HS-5 (cell line): ENCODE measurements at places on chromosomes 12 and 14.
A peak's percentile ranks its signal among the peaks of the same experiment; 100 is the strongest.

DNA sequence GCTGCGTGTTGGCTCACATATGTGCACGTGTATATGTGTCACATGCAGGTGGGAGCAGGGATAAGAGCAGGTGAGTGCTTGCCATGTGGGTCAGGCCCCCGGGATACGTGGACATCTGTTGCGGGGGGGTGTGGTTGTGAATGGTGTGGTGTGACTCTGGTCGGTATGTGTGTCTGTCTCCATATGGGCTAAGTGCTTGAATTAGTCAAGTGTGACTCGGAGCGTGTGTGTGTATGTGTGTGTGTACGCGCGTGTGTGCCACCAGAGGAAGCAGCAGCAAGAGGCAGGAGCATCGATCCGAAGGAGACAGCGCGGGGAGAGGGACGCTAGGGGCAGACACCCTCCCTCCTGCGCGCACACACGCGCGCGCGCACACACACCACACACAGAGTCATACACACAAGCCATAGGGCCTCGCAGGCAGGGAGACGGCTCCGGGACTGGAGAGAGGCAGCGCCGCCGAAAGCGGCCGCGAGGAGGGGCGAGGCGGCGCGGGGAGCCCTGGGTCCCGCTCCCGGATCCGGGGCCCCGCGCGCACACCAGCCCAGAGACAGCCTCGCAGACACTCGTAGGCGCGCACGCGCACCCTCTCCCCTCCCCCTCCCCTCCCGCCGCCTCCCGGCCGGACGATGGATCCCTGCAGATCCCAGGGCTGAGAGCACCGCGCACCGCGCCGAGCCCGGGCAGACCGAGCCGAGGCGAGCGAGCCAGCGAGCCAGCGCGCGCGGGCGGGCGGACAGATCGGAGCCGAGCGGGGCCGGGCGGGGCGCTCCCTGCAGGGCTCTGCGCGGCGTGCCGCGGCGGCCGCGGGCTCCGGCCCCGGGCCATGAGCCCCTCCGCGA, at the start of gene ASIC1:
Gene ASIC1, plus strand, starts transcription at position 597 of the 842 bp plus-strand sequence. CDS start 1,171 bp downstream, outside the sequence.
- no peak for DNase-seq

GRCh38 chr12:122527478-122527944, 462 bp downstream of the KNTC1 start:
- no peak for DNase-seq

DNA sequence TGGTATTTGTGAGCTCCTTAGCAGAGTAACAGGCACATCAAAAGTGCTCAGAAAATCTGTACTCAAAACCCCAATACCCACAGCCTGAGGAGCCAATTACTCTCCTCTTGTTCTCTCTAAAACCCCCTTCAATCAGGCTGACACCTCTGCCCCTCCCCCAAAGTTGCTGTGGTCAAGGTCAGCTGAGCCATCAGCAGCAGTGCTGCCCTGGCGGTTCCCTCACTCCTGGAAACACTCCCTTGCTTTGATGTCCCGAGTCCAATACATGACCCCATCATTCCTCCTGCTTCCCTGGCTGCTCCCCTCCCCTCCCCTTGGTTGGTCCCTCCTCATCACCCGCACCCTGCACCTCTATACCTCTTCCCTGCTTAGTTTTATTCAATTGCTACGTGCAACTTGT, 57.2 kb upstream of the C14orf132 start:
- no peak for DNase-seq

DNA sequence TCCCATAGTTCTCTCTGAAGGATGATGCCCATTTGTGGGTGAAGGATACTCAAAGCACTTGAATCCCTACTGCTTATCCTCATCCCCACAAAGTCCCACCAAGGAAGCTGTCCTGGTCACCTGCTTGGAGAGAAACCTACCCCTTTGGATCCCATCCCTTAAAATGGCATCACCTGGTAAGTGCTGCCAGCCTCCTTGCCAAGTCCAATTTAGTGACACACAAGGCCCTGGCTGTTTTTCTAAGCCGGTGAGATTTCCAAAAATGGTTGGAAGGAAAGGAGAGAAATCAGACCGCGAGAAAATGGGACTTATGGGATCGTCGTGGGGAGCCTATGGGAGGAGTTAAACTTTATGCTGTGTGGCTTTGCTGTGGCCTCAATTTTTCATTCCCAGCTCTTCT, 358.2 kb downstream of the FUT8 start:
- no peak for DNase-seq

DNA sequence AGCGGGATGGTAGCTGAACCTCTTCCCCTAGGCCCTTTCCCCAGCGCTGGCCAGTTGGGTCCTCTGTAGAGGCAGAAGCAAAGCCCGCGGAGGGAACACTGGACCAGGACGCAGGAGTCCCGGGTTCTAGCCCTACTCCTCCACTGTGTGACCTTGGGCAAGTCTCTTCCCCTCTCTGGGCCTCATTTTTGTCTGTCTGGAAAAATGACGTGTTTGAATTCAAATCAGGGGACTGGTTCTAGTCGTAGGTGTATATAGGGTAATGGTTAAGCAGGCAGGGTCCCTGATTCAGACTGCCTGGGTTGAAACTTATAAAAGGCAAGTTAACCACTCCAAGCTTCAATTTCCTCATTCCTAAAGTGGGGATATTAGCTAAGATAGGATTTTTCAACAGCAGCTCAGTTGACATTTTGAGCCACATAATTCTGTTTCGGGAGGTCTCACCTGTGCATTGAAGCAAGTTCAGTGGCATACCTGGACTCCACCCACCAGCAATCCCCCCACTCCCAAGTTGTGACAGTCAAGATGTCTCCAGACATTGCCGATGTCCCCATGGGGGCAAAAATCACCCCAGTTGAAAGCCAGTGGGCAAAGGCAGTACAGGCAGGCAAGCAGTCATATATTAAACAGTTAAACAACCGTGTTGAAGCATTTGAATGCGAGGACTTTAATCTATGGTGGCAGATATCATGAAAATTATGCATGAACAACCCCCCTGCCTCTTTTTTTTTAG, 899 bp downstream of the TPCN1 start:
- DNase-seq: no peak

DNA sequence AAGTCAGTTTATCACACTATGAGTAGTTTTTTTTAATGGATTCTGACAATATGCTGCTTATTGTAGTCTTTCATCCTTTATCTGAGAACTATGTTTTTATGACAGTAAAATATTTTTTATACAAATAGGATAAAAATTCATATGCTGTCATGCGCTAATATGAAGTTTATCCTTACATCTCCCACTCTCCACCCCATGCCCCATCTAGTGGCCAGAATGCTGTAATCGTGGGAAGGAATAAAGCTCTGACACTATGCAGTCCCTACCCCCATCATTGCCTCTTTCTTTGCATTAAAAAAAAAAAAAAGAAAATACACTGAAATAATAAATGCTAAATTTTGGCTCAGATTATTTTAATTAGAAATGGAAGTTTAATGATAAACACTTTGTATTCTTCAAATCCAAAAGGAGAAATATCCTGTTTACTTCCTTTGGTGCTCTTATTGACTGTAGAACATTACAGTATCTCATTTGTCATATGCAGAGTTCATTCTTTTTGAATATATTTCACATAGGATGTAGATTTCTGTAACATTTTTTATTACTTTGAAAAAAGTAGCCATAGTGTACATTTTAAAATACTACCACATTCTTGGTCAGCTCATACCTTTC, 145.9 kb upstream of the SLCO1C1 start:
- peak; percentile 8 for DNase-seq

GRCh38 chr14:68979722-68980451, 785 bp upstream of the ACTN1 start:
- DNase-seq: no peak
